ENCODE measurements at places on chromosomes 2 and 18.

DNA sequence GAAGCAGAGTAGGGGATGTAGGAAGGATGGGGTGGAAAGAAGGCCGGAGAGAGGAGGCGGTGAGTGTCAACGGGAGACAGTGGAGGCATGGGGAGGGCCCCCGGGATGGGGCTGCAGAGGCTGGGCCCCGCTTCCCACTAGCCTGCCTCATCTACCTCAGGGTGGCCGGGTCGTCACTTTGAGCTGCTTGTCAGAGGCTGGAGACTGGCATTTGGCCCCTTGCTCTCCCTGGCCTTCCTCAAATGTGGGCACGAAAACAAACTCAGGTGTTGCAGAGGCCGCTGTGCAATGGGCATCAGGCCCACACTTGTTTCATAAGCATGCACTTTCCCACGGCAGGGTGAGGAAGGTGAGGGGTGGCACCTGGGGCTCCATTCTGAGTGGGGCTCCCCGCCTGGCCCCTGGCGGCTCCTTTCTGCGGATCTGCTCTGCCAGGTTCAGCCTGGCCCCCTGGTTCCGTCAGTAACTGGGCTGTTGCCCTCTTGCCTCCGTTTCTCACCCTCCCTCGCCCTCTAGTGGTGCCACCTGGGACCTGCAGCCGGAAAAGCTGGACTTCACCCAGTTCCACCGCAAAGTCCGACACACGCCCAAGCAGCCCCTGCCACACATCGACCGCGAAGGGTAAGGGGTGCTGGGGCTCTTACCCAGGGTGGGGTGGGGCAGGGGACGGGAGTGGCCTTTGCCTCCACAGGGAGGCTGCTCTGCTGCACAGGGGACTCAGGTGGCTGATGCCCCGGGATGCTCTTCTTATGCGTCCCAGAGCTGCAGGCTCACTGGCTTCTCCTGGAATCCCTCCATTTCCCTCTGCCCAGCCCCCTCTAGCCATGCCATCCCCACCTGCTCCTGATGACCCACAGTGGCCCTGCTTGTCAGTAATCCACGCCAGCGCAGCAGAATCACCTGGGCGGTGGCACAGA, 125.4 kb downstream of the CTIF start:
- peak; percentile 27 for DNase-seq

GRCh38 chr2:144595686-144596072, 75.8 kb upstream of the ZEB2 start:
- no peak for DNase-seq

DNA sequence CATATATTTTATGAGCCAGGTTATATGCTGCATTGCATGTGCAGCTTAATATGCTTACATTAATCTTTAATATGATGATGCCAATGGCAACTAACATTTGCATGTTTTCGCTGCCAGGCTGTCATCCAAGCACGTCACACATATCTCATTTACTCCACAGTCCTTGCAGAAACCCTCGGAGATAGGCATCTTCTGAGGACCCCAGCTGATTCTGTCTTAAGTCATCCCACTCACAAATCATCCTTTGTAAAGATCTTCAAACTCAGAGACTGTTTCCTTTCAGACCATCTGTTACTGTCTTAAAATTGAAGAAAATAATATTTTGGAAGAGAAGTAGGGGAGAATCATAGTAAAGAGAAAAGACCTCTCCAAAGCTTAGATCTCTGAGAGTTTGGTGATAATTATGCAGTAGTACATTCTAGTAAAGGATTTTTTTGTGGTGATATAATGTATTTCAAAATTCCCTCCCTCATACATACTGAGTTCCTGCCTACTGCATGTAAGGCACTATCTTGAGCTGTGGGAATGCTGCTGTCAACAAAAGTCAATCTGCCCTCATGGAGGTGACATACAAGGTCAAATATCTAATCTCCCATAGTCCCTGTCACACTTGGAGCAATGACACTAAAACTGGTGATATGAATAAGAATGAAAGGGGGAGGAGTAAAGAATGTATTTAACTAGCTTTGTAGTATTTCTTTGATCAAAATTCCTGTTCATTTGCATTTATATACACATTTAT, 11.0 kb downstream of the ITGA4 start:
- DNase-seq: no peak

GRCh38 chr2:236998758-236999157, 86.9 kb upstream of the COPS8 start:
- DNase-seq: no peak

- DNase-seq: no peak
Observed at GRCh38 chr18:65753520-65753919, 2.7 kb downstream of the CDH7 start.

GRCh38 chr2:109353806-109354745, 225.1 kb downstream of the SH3RF3 start:
- no peak for DNase-seq

- DNase-seq: no peak
Observed at GRCh38 chr2:98746426-98746825, 15.5 kb upstream of the MGAT4A start.

DNA sequence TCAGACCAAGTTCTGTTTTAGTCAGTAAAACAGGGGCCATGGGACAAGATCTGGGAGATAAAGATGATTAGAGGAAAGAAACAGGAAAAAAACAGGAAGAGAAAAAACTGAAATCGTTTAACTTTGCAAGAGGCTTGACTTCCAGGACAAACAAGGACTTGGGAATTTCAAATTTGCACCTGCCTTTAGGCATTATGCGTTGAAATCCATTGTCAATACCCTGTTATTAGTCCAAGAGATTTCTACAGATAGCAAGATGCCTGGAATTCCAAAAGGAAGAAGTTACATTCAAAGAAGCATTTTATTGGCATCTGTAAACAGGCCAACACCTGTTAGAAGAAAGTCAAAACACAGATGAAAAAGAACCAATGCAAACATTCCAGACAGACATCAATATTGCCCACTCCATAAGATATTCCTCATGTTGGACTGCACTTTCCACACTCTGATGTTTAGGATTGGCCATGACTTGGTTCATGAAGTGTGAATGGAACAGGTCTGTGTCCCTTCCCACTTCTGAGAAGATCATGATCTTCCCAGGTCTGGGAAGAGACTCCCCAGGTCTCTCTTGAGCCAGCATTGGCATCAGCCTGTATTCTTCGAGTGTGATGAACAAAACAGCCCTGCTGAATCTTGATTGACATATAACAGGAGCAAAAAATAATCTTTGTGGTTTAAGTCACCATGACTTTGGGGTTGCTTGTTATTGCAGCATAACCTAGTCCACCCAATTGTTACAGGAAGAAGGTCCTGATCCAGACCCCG, 181.4 kb upstream of the FN1 start:
- no peak for DNase-seq

DNA sequence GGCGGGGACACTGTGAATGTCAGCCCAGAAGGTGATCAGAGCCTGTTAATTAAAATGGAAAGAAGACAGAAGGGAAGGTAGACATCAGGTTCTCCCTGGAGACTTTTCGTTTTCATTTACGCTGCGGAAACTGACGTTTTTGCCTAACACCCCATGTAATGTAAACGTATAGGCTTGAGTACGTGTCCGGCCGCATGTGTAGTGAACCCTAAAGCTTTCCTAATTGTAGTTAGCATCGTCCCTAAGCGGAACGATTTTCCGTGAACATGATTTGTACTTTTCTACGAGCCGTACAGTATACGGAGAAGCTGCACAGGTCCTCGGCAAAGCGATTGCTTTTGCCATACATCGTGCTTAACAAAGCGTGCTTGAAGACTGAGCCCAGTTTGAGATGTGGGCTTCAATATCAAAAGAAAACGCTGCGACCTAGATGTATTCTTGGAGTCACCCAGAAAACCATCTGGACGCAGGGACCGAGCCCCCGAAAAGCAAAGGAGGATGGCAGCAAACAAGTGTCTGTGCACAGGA, 284 bp downstream of the TIMM21 start:
- DNase-seq: no peak

DNA sequence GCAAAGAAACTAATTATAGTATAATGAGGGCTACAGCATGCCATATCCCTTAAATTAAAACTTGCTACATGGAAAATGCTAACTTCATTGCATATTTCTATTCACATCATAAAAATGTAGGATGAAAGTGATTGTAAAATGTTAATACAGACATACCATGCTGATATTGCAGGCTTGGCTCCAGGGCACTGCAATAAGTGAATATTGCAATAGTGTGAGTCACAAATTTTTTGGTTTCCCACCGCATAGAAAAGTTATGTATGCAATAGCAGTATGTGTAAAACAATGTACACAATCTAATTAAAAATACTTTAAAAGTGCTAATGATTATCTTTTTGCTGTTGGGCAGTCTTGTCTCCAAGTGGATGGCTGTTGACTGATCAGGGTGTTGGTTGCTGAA, 162.1 kb downstream of the CD8B2 start:
- DNase-seq: no peak

DNA sequence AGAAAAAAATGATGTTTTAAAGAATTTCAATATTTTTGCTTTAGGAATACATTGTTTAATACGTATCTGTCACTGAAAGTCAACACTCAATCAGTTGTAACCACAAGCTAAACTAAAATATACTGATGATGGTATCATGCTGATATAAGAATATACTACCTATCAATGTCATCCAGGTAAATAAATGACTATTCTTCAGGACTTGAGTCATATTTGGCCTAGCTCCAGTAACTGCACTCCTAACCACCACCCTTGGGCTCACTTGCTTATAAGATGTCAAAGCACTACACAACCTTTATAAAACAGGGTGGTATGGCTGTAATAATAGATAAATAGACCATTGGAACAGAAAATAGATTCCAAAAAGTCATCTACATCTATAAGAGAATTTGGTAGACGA, 48.8 kb downstream of the RND3 start:
- no peak for DNase-seq

DNA sequence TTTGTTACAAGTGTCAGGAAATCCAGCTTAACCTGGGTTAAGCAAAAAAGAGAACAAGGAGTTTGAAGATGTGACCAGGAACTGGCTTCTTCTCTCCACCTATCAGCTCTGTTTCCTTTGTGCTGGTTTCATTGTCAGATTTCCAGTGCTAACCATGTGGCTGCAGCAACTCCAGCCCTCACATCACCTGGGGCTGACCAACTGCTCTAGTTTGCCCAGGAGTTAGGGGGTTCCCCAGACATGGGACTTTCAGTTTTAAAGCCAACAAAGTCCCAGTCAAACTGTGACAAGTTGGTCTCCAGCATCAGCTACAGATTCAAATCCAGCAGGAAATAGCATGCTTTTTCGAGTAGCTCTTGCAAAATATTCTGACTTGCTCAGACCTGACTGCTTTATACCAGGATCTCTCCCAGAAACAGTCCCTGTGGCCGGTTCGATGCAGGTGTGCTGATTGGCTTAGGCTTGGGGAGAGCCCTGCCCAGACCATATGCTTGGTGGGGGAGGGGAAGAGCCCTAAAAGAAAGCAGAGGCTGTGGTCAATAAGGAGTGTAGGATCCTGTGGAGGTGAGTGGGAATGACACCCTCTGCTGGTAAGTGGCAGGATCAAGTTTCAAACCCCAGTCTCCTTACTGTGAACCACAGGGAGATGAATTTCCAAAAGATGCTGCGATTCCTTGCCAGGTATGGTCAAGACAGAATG, 49.5 kb downstream of the KCNE4 start:
- DNase-seq: no peak

GRCh38 chr2:109474319-109474825, 139.4 kb downstream of the SEPTIN10 start:
- no peak for DNase-seq

DNA sequence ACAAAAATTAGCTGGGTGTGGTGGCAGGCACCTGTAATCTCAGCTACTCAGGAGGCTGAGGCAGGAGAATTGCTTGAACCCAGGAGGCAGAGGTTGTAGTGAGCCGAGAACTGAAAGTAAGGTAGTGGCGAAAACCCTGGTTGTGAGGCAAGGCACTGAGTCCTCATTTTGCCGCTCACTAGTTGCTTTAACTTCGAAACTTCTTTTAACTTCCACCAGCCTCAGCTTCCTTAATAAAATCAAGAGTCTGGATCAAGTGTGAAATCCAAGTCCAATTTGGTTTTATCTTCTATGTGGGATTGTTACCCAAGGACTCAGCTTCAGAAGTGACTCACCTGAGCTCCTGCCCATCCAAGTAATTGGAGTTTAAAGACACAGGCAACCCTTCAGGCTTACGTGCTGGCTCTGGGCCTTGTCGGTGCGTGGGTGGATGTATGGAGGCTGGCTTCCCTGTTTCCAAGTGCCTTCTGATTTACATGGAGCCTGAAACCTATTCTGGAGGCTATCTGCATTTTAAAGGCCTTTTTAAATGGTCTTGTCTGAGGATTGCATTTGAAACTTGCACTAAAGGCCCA, 374.2 kb upstream of the ID2 start:
- no peak for DNase-seq

DNA sequence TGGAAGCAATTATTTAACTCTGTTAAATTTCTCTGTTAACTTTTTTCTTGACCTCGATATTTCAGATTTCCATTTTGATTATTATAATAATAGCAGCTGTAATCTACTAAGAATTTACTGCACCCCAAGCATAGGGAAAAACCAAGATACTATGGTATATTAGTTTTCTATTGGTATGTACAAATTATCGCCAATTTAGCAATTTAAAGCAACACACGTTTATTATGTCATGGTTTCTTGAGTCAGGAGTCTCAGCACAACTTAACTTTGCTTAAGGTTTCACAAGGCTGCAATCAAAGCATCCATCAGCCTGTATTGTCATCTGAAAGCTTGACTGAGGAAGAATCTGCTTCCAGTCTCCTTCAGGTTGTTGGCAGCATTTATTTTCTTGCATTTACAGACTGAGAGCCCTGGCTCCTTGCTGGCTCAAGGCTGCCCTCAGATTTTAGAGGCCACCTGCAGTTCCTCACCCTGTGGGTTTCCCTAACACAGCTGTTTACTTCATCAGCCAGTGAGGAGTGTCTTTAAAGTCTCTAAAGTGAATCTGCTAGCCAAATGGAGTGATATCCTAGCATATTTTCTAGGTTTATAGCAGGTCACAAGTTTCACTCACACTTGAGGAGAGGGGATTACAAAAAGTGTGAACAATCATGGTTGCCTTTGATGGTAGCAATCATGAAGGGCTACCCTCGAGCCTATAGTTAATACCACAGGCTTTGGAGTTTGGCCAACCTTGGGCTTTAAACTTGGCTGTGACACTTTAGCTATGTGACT, 4.4 kb upstream of the VPS54 start:
- no peak for DNase-seq

DNA sequence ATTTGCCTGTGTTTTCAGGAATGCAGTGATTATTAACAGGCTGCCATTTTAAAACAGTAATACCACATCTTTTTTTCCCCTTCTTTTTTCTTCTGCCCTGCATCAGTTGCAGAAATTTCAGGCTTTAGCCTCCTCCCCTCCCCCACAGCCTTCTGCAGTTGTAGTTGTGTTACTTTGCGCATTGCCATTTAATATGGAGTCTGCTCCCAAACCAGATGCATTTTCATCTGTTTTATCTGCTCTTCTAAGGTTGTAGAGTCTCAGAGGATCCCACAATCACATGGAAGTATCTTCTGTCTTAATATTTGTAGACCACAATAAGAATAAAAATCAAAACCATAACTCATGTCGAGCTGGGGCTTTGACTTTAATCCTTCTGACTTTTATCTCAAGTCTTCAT, 3.8 kb downstream of the ASXL3 start:
- no peak for DNase-seq

GRCh38 chr18:3067165-3067661, 54.3 kb upstream of the LPIN2 start:
- DNase-seq: no peak

GRCh38 chr2:65261676-65262075, 34.0 kb downstream of the ACTR2 start:
- DNase-seq: no peak

- no peak for DNase-seq
Observed at GRCh38 chr18:56112984-56113383, 525.0 kb upstream of the TCF4 start.

GRCh38 chr2:55616551-55617174, 759 bp downstream of the PPP4R3B start:
- peak; percentile 56 for DNase-seq

GRCh38 chr2:24365051-24365450, 4.7 kb upstream of the ITSN2 start:
- no peak for DNase-seq
